Activated naive CD8-positive, alpha-beta T cell treated with anti-CD3 and anti-CD28 coated beads, Interleukin-2, amount 10 ng/mL, durations not matched to agents 7 days and 5 days (primary cell): ENCODE measurements at places on chromosomes 12 and 14. TPM values are rescaled to one million over a fixed set of nuclear protein-coding genes. Genes with fewer than 3 reads are reported as not detected.
A peak's percentile ranks its signal among the peaks of the same experiment; 100 is the strongest.

GRCh38 chr14:61622051-61622450, 73.3 kb upstream of the HIF1A start:
- H3K27ac ChIP-seq, result no peak overlapping the region
- no peak for DNase-seq
- peaks cover 33% of the 10 kb centered on the region for H3K4me1 ChIP-seq

DNA sequence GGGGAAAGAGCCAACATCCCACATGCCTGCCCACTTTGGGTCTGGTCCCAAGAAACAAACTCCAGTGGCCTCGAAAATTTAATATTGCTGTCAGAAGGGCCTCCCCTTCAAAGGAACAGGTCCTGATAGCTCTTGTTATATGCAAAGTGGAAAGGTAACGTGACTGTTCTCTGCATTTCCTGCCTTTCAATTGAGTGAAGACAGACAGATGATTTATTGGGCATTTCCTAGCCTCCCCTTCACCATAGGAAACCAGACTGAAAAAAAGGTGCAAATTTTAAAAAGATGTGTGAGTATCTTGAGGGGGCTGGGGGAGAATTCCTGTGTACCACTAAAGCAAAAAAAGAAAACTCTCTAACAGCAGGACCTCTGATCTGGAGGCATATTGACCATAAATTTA, 235.2 kb downstream of the ZFP36L1 start:
- no peaks in the 10 kb centered on the region for H3K36me3 ChIP-seq
- H3K27ac ChIP-seq, result no peak overlapping the region
- peaks cover 2% of the 10 kb centered on the region for H3K4me1 ChIP-seq
- no peak overlapping the region for H3K4me3 ChIP-seq

DNA sequence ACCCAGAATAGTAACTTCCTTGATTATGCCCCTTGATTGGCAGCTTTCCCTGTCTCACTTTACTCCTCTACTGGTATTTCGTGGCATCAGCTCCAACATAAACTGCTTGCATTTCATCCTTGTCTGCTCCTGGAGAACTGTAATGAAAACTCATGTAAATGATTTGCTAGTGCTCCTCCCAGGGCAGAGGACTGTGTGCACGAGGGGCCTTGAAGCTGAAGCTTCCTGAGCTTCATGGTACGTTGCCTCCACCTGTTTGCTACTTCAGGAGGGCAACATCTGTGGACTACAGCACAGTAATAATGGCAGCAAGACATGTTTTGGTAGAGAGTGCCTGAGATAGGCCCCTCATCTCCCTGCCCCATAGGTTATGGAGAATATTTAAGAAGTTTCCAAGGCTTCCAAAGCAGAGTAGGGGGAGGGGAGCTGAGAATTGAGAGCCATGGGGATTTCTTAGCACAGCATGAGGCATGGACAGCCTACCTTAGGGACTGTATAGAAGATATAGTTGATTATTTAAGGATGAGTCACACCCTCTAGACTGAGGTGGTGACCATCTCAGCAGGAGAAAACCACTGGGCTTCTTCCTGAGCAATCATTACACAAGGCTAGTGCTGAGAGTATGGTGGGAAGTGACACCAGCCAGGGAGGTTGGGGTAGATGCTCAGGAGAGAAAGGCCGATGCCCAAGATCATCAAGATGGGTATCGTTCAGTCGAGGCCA, 29.5 kb downstream of the CCDC198 start:
- no peaks in the 10 kb centered on the region for H3K4me1 ChIP-seq
- H3K36me3 ChIP-seq, result no peaks in the 10 kb centered on the region
- H3K4me3 ChIP-seq, result no peak overlapping the region
- DNase-seq, result no peak

- no peak for DNase-seq
- no peak overlapping the region for H3K27ac ChIP-seq
- H3K36me3 ChIP-seq, result no peaks in the 10 kb centered on the region
- H3K27me3 ChIP-seq, result peaks cover 15% of the 10 kb centered on the region
- no peak overlapping the region for H3K4me3 ChIP-seq
These were observed 116.0 kb upstream of the LHX5 start for GRCh38 chr12:113587720-113588119.

DNA sequence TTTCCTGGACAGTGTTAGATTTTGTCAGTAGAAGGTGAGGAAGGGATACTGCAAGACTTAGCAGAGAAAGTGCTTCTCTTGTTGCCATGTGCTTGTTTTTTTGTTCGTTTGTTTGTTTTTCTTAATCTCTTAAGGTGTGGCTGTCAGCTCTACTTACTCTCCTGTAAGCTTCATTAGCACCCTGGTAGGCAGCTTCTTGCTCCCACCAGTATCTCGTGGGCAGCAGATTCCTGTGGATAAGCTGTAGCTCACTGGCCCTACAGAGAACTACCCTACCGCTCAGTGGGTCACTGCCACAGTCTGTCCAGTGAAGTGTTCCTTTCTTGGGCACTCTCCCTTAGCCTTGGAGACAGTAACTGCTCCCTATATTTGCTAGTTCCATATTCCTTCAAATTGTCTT, 30.1 kb downstream of the VRK1 start:
- H3K27me3 ChIP-seq, result no peaks in the 10 kb centered on the region
- no peak for DNase-seq
- H3K4me1 ChIP-seq, result peaks cover 16% of the 10 kb centered on the region

DNA sequence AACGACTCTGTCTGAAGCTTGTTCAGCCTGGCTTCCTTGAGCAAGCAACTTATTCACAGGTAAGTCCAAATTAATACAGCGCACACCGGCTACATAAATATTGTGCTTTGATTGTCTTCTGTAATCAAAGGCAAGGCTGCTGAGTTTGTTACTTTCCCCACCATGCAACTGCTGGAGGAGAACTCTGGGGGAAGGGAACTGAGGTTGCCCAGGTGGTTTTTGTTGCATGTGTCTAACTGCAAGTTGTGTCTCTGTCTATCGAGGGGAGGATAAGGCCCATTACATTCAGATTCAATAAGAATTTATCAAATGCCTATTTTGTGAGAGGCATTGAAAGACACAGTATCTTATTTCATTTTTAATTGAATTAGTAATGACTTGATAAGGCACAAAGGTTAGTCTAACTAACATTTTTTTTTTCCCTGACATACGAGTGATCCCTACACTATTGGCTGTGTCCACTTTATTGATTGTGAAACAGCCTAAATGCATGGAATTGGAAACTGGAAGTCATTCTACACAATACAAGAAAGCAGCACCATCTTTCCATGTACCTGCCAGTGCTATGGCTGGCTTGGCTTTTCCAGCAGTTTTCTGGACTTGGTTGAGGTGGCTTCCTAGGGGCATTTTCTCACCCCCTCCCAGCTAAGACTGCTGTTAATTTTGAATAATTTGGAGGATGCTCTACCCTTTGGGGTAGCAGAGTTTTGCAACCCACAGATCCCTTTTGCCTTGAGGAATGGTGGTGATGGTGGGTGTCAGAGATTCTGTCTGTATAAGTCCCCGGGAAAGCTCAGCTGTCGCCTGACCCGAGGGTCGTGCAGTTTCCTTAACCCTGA, 951 bp upstream of the CHST11 start:
- no peak for DNase-seq
- H3K27me3 ChIP-seq, result no peaks in the 10 kb centered on the region
- peak overlapping the region; percentile 89 for H3K27ac ChIP-seq
- peak overlapping the region; percentile 95 for H3K4me3 ChIP-seq
- peaks cover 8% of the 10 kb centered on the region for H3K36me3 ChIP-seq
- H3K4me1 ChIP-seq, result peaks cover 24% of the 10 kb centered on the region

DNA sequence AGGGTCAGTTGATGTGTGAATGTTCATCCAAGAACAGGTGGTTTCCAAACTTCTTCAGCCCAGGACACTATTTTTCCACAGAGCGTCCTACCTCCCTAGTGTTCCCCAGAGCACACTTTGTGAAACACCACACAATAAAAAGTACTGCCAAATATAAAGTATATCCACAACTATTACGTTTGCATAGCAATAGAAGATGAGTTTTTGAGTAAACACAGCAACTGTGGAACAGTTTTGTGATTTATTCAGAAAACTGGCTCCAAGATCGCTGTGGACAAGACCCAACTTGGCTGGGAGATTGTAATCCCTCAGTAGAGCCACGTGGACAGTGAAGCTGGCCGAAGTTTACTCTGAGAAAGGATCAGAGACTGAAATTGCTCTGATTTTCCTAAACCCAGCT, 14.5 kb upstream of the MAP1LC3B2 start:
- no peak overlapping the region for H3K4me3 ChIP-seq
- no peak overlapping the region for H3K27ac ChIP-seq
- peaks cover 9% of the 10 kb centered on the region for H3K4me1 ChIP-seq

DNA sequence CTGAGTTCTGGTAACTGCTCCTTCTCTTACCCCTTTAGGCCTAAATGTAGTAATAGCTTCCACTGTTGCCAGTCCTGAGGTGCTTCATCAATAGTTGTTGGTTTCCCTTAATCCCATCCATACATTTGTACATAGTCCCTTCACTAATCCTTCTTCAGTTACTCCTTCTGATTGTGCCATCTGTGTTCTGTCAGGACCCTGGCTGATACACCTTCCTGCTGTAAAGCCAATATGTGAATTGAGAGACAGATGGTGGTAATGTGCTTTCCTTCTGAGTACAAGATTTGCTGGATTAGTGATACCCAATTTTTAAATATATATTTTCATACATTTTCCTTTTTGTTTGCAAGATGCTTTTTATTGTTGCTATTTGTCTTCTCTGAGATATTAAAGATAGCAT, 66.4 kb downstream of the OTOGL start:
- peaks cover 10% of the 10 kb centered on the region for H3K27me3 ChIP-seq
- no peaks in the 10 kb centered on the region for H3K36me3 ChIP-seq
- no peaks in the 10 kb centered on the region for H3K4me1 ChIP-seq

DNA sequence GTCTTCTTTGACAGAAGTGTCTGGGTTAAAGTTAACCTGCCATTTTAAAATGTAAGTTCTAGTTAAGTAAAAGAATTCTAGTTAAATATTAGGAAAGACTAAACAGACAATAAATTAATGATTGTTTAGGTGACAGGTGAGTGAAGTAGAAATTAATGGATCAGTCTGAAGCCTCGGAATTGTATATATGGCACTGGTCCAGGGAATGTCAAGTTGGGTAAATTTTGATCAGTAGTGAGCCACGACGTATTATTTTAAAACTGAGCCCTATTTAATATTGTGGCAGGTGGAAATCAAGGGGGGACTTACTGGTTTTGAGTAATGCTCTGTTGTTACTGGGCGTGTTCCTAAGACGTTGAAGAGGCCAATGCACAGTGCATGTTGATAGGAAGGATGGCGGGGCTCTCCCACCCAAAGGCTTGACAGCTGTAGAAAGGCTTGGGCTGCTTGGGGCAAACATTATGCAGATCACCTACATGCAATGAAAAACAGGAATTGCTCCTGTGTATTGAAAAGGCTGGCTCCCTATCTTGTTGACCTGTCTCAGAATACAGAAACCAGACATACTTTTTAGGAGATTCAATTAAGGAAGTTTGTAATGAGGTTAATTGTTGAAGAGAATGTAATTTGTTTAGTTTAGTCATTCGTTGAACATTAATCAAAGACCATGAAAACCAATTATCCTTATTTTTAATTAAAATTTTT, 5.9 kb upstream of the PPFIBP1 start:
- H3K27me3 ChIP-seq, result peaks cover 26% of the 10 kb centered on the region
- no peak overlapping the region for H3K27ac ChIP-seq
- peaks cover 2% of the 10 kb centered on the region for H3K36me3 ChIP-seq
- peaks cover 5% of the 10 kb centered on the region for H3K4me1 ChIP-seq
- DNase-seq, result no peak

GRCh38 chr12:114302117-114302516, 103.8 kb downstream of the TBX5 start:
- H3K27me3 ChIP-seq, result no peaks in the 10 kb centered on the region
- H3K27ac ChIP-seq, result no peak overlapping the region
- H3K36me3 ChIP-seq, result no peaks in the 10 kb centered on the region
- H3K4me3 ChIP-seq, result no peak overlapping the region
- DNase-seq, result no peak
- H3K4me1 ChIP-seq, result no peaks in the 10 kb centered on the region

GRCh38 chr12:12521044-12521485, 41.6 kb downstream of the DUSP16 start:
- DNase-seq, result no peak
- no peaks in the 10 kb centered on the region for H3K27me3 ChIP-seq
- H3K27ac ChIP-seq, result no peak overlapping the region

DNA sequence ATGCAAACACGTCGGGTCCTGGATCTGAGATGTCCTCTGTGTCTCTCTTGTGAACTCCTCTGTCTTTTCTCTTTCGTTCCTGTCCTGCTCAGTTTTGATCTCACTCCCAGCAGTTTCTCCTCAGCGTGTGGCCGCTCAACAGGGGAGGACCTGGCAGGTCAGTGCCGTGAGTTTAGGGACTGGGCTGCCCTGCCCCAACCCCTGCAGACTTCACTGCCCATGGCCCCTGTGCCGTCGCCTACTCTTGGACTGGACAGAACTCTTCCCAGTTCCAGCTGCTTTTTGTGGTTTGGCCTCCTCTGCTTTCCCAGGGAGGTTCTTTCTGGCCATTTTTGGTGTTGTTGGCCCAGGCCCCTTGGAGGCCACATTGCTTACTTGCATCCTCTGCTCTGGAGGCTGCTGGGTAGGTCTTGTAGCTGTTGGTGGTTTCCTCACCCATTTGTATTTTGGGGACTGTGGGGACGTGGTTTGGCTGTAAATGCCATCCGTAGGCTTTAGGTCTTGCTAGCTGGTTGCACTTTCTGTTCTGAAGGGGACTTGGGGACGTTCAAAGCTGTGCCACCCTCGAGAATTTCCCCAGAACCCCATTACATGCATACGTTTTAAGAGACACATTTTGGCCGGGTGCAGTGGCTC, 20.0 kb upstream of the DNAH10 start:
- no peaks in the 10 kb centered on the region for H3K27me3 ChIP-seq
- H3K27ac ChIP-seq, result peak overlapping the region; percentile 94
- H3K36me3 ChIP-seq, result peaks cover 45% of the 10 kb centered on the region
- peak; percentile 43 for DNase-seq
- peaks cover 24% of the 10 kb centered on the region for H3K4me1 ChIP-seq
- peak overlapping the region; percentile 68 for H3K4me3 ChIP-seq

DNA sequence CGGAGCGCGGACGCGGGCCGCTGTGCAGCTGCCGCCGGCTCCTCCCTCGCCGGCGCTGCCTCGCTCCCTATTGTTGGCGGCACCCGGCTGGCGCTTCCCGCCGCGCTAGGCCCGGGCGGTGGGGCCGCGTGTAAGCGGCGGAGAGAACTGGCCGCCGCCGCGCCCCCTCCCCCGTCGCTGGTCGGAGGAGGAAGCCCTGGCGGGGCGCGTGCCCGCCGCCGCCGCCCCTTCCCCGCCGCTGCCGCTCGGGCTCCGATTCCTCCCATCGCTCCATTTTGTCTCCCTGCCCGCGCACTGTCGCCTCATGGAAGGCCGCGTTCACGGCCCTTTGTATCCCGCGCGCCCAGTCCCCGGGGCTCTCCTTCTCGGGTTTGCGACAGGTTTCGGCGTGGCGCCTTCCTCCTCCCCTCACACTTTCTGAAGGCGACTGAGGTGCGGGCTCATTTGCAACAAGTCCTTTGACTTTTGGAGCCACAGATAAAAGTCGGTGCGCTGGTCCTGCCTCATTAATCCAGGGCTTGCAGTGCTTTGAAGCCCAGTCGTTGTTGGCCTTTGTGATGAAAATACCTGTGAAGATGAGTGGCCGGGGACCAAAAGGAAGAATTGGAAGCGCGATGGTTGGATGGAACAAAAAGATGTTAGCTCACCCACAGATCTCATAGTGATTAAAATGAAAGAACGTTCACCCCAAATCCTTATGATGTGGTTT, 707 bp downstream of the CPSF6 start:
- H3K36me3 ChIP-seq, result peaks cover 4% of the 10 kb centered on the region
- no peaks in the 10 kb centered on the region for H3K27me3 ChIP-seq
- DNase-seq, result peak; percentile 71
- H3K4me1 ChIP-seq, result peaks cover 39% of the 10 kb centered on the region
- H3K4me3 ChIP-seq, result peak overlapping the region; percentile 97
- H3K27ac ChIP-seq, result peak overlapping the region; percentile 99

The ENDOU gene
- not detected for total RNA-seq

The LMNTD1 gene
- not detected for total RNA-seq

The DYRK2 gene
- total RNA-seq, result 108 TPM

The MANSC1 gene
- 0.20 TPM for total RNA-seq

The ADAM21 gene
- total RNA-seq, result not detected

The ING4 gene
- total RNA-seq, result 46.9 TPM

The PRH2 gene
- total RNA-seq, result not detected

The TRIAP1 gene
- total RNA-seq, result 24.0 TPM

The PITPNM2 gene
- total RNA-seq, result 15.2 TPM

The CHD8 gene
- 133 TPM for total RNA-seq

The DYNLL1 gene
- 153 TPM for total RNA-seq
